ENCODE measurements at places on chromosomes 6 and 20. TPM values are rescaled to one million over a fixed set of nuclear protein-coding genes. Genes with fewer than 3 reads are reported as not detected.

Gene TREM2
- not detected for total RNA-seq

Gene FAM83C
- not detected for total RNA-seq

Gene ADGRF5
- total RNA-seq, result not detected

Gene SYNDIG1
- total RNA-seq, result not detected

Gene PHF20
- 21.3 TPM for total RNA-seq

Gene PLEKHG1
- 1.7 TPM for total RNA-seq

Data from myometrial cell (primary cell).